ENCODE measurements at places on chromosomes 11 and 22. TPM values are rescaled to one million over a fixed set of nuclear protein-coding genes. Genes with fewer than 3 reads are reported as not detected.

Gene APIP
- total RNA-seq: 37.9 TPM

Gene GAB4
- not detected for total RNA-seq

Gene TTC17
- total RNA-seq: 91.3 TPM

Gene TMPRSS6
- total RNA-seq: not detected

Gene VPREB1
- not detected for total RNA-seq

Gene APOL4
- 7.7 TPM for total RNA-seq

Gene EHD1
- total RNA-seq: 23.6 TPM

Gene EXPH5
- under 0.01 TPM for total RNA-seq

Gene SCGB1A1
- total RNA-seq: not detected

Gene ADM
- total RNA-seq: 8.6 TPM

Gene OR2D2
- total RNA-seq: 0.41 TPM

Gene SCARF2
- 1.6 TPM for total RNA-seq

Gene FZD4
- 19.6 TPM for total RNA-seq

Gene SNX15
- total RNA-seq: 17.9 TPM

Gene FOLR2
- total RNA-seq: 5.7 TPM

Gene NXPE4
- total RNA-seq: not detected

Gene OR8D1
- total RNA-seq: not detected

Gene NXPE2
- 0.82 TPM for total RNA-seq

Gene OR5B2
- total RNA-seq: not detected

Gene ADSL
- 57.9 TPM for total RNA-seq

Gene IRAG1
- 1.6 TPM for total RNA-seq

Gene CRYBA4
- not detected for total RNA-seq

Gene SLC17A6
- total RNA-seq: 11.8 TPM

Gene FBXO7
- total RNA-seq: 47.3 TPM

Gene YPEL1
- total RNA-seq: 104 TPM

Gene MTNR1B
- total RNA-seq: not detected

Gene PNPLA3
- total RNA-seq: 17.5 TPM

Gene INS
- not detected for total RNA-seq

Gene MB
- not detected for total RNA-seq
